ENCODE measurements at places on chromosomes 2 and 18.

DNA sequence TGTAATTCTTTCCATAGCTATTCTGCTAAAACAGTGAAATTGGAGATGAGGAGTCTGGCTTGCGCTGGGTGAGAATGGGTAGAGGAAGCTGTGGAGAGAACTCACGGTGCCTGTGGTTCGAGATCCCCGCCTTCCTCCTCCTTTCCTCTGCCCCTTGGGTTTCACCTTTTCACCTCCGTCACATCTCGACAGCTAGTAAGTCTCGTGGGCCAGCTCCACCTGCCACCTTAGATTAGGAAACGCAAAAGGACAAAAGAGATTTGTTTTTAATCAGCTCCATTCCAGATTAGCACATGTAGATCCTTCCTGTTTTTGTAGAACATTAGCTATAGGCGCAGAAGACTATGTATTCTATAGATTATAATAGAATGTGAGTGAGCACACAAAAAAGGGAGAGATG, 20.6 kb downstream of the TRIB2 start:
- no peak for DNase-seq

DNA sequence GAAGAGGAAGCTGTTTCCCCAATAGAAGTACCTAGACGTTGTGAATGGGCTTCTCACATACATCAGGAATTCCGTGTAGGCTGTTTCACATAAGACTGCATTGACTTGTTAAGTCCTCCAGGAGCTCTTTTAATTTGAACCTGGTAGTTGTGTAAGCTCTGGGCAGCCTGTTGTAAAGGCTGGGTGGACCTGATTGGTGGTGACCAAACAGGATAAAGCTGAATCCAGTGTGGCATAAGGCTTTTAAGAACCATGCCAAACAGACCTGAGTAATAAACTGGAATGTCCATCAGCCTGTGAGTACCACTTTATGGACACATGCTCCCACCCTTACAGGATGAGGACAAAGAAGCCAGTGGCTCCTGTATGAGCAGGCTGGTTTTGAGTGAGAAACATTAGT, 24.1 kb downstream of the RMND5A start:
- no peak for DNase-seq

DNA sequence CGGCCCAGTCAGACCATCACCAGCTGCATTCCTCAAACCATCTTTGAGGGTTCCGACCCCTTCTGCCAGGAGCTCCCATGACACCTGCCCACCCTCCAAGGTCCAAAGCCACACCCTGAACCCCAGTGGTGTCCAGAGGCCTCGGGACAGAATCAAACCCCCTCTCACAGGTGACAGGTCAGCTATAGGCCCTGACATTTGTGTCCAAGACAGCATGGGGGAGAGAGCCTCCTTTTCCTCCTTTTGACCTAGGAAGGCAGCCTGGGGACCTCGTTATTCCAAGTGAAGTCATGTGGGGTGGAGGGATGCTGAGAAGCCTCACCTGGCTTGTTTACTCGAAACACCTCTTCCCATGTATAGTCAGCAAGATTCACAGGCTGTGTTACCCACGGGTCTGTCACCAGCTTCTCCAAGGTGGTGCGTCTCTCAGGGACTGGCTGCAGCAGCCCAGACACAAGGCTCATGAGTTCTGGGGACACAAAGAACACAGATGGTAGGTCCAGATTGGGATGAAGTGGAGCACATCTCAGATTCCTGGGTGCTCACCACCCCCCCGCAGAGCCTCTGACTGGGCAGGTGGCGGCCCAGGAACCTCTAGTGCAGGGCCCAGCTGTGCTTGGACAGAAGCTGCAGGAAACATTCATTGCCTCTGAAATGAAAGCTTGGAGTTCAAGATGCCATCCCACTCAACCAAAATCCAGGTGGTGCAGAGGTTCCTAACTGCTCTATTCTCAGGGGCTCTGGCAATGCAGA, 5.1 kb upstream of the MTERF4 start:
- no peak for DNase-seq

GRCh38 chr2:216845426-216845825, 14.4 kb downstream of the TNP1 start:
- DNase-seq = no peak

DNA sequence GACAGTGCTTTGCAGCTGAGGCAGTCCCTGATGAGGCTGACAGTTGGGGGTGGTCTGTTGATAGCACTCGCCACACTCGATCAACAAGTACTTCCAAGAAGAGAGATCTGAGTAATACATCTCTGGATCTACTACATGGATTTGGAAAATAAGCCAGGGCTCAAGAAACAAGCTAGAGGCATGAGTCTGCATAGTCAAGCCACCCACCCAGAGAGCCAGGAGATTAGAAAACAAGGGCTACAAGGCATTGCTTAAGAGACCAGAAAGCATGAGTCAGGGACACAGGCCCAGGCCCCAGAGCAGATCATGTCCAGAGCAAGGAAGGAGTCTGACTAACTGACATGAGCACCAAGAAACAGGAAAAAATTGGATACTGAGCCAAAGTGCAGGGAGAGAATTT, 196.9 kb upstream of the CWC22 start:
- DNase-seq = no peak

DNA sequence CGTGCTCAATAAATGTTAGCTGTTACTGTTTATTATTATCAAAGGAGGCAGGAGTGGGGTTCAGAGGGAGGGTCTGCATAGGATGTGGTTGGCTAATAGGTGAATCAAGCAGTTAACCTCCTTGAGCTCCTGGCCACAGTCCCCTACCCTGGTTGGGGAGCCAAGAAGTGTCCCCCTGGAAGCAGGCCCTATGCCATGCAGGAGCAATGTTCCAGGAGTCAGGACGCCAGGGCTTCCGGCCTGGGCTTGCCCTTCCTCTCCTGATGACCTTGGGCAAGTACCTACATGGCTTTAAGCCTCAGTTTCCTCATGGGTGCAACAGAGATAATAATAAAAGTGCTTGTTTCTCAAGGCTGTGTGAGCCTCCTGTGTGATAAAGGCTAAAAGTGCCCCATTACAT, 84.9 kb downstream of the DYSF start:
- DNase-seq = no peak

DNA sequence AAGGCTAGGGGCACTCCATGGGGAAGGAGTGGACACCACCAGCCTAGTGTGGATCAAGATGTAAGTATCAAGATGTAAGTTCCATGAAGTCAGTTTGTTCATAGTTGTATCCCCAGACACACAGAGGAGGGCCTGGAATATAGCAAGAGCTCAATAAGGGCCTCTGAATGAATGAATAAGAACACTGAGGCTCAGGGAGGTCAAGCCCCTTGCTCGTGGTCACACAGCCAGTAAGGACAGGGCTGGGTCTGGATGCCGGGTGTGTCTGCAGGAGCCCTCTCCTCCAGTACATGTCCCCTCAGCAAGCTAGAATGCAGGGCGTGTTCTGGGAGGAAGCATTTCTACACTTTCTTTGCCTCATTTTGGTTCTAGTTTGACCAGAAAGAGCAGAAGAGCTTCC, 2.9 kb downstream of the RUFY4 start:
- no peak for DNase-seq

GRCh38 chr2:15391751-15392150, 169.4 kb downstream of the NBAS start:
- no peak for DNase-seq

GRCh38 chr2:11357428-11357972, 13.1 kb upstream of the ROCK2 start:
- DNase-seq = no peak

DNA sequence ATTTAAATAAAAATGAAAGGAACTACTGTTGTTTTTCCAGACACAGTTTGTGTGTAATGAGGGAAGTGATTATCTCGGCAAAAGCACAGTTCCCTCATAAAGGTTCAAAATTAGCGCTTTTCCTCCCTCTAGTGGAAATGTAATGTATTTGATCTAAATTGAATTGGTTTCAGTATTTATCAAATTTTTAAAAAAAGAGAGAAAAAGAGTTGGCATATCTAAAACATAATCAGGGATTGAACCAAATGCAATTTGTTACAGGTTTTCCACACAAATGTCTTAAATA, 37.5 kb downstream of the CMPK2 start:
- DNase-seq = peak; percentile 67

GRCh38 chr18:23712445-23712844, 23.2 kb downstream of the LAMA3 start:
- DNase-seq = no peak

DNA sequence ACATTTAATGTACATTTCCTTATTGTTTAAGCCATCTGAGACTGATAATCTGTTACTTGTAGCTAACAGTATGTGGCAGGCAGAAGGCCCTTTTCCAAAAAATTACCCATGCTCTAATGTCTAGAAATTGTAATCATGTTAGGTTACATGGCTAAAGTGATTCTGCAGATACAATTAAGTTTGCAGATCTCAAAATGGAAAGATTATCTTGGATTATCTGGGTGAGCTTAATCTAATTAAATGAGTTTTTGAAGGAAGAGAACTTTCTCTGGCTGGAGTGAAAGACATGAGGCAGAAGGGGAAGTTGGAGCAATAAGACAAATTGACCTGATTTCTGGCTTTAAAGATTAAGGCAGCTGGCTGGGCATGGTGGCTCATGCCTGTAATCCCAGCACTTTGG, 76.3 kb downstream of the MBD2 start:
- no peak for DNase-seq

- DNase-seq = no peak
Measured at GRCh38 chr2:97714084-97714949, 941 bp downstream of the ZAP70 start.

GRCh38 chr2:70817284-70817954, 3.0 kb downstream of the CLEC4F start:
- no peak for DNase-seq

DNA sequence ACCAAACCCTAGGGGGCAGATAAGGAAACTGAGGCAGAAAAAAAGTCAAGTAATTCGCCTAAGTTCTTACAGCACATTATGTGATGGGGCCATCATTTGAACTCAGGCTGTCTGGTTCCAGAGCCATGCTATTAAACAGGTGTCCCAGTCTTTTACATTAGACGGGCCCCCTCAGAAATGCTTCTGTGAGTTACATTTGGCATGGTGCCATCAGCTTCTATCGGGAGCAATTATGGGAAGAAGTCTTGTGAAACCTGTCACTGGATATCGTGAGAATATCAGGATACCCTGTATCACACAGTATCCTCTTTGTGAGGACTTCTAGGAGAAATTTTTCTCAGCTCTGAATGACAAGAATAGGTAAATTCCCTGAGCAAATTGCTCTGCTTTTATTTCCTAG, 143.7 kb upstream of the NOSTRIN start:
- no peak for DNase-seq
